ENCODE measurements at places on chromosomes 3 and 15. TPM values are rescaled to one million over a fixed set of nuclear protein-coding genes. Genes with fewer than 3 reads are reported as not detected.

The CDHR4 gene
- 0.12 TPM for total RNA-seq

The ZPLD1 gene
- total RNA-seq, result 0.31 TPM

The ANKUB1 gene
- total RNA-seq, result not detected

The CSPG4 gene
- total RNA-seq, result 0.37 TPM

The CA12 gene
- total RNA-seq, result 0.81 TPM

The HRG gene
- not detected for total RNA-seq

The SEMA3B gene
- 0.80 TPM for total RNA-seq

The PLCB2 gene
- 0.56 TPM for total RNA-seq

The RLBP1 gene
- total RNA-seq, result 1.3 TPM

The CD200R1 gene
- total RNA-seq, result not detected

The GPR149 gene
- not detected for total RNA-seq

The PAK6 gene
- total RNA-seq, result 0.90 TPM

The CGNL1 gene
- total RNA-seq, result 4.0 TPM

Measured in neural progenitor cell (in vitro differentiated cells).